ENCODE measurements at places on chromosomes 11 and 22. TPM values are rescaled to one million over a fixed set of nuclear protein-coding genes. Genes with fewer than 3 reads are reported as not detected.

Gene IL18
- total RNA-seq = 4.1 TPM

Gene APOL4
- total RNA-seq = 0.24 TPM

Gene UCP2
- total RNA-seq = 2.1 TPM

Gene KRTAP5-2
- total RNA-seq = not detected

Gene ROM1
- total RNA-seq = 2.7 TPM

Gene KIAA1671
- total RNA-seq = 1.0 TPM

Gene MAJIN
- total RNA-seq = not detected

Gene SCN3B
- 0.16 TPM for total RNA-seq

Gene UBQLN3
- under 0.01 TPM for total RNA-seq

Gene RIMBP3C
- under 0.01 TPM for total RNA-seq

Gene ACTN3
- total RNA-seq = not detected

Gene LIF
- 52.8 TPM for total RNA-seq

Gene PARVB
- total RNA-seq = 70.3 TPM

Gene TLCD5
- total RNA-seq = 6.0 TPM

Gene KDM2A
- total RNA-seq = 26.0 TPM

Gene SNAP29
- total RNA-seq = 11.5 TPM

Gene SCUBE2
- 0.26 TPM for total RNA-seq

Gene RFPL3
- total RNA-seq = not detected

Gene OR5P2
- not detected for total RNA-seq

Gene MISFA
- not detected for total RNA-seq

Gene OR5D14
- total RNA-seq = not detected

Gene IFITM1
- total RNA-seq = 545 TPM

Gene PLXNB2
- total RNA-seq = 136 TPM

Gene HIC2
- total RNA-seq = 2.7 TPM

Gene SHANK2
- 9.2 TPM for total RNA-seq

Gene BSX
- total RNA-seq = not detected

Gene PRSS23
- 16.6 TPM for total RNA-seq

Gene LRRC4C
- total RNA-seq = 0.52 TPM

Gene HBE1
- total RNA-seq = not detected

Gene SEC14L6
- total RNA-seq = not detected

Gene MRPL48
- 24.0 TPM for total RNA-seq

Gene OR4D5
- total RNA-seq = not detected

Gene UPK3A
- total RNA-seq = not detected

Gene CCDC73
- not detected for total RNA-seq

Gene C11orf86
- not detected for total RNA-seq

Gene PLCB3
- total RNA-seq = 22.6 TPM

Gene PRRG4
- not detected for total RNA-seq

Gene LUZP2
- 1.5 TPM for total RNA-seq

Gene BTG4
- not detected for total RNA-seq
